ENCODE measurements at places on chromosomes 11 and 22.

GRCh38 chr11:29627541-29627940 is 389.3 kb downstream of the KCNA4 start:
- no peak for DNase-seq

DNA sequence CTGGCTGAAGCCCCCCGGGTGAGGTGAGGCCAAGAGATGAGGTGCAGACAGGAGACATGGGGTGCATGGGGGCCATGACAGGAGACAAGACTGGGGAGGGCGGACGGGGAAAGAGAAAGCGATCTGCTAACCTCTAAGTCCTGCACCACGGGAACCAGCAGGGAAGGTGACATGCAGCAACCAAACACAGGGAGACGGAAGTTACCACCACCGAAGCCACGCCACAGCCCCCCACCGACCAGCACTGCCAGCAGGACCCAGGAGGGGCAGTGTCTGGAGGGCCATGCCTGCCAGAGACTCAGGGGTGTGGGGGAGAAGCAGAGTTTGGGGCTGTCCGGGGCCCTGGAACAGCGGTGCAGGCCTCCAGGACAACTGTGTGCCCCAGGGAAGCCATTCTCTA is 14.1 kb upstream of the RASL10A start:
- DNase-seq = no peak

- no peak for DNase-seq
Measured at GRCh38 chr11:66002648-66003225, 434 bp downstream of the BANF1 start.

DNA sequence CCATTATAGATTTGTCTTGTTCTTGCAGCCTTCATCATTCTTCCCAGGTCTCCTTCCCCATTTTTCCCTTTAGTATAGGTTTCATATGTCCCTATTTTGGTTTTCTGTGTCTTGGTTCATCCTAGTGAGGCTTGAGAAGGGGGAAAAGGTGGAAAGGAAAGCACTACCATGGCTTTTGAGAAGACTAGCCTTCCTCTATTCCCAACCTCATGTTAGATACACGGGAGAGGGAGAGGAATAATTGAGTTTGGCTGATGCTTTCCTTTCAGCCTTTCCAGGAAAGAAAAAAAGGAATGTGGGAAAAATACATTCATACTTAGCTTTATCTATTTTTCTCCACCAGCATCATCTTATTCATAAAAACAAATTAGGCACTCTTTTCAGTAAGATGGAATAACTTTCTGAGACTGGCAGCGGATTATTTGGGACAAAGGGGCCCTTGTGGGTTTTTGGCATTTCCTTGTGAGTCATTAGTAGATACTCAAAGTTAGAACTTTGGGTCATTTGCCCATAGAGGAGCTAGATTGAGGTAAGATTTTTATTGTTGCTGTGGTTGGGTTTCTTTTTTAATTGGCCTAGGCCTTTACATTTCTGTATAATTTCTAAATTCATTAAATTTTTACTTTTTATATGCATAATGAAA is 23.8 kb downstream of the CAPRIN1 start:
- no peak for DNase-seq

DNA sequence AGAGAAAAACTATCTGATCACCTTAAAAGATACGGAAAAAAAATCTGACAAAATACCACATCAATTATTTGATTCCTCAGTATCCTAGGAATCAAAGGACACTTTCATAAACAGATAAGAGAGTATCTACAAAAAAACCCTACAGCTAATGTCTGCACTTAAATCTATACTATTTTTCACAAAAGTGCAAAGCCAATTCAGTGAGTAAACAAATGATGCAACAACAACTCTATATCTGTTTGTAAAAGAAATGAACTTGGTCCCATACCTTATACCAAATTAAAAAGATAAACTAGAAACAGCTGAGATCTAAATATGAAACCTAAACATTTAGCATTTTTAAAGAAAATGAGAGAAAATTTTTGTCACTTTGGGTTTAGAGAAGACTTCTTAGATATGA is 263.8 kb downstream of the SWAP70 start:
- no peak for DNase-seq

DNA sequence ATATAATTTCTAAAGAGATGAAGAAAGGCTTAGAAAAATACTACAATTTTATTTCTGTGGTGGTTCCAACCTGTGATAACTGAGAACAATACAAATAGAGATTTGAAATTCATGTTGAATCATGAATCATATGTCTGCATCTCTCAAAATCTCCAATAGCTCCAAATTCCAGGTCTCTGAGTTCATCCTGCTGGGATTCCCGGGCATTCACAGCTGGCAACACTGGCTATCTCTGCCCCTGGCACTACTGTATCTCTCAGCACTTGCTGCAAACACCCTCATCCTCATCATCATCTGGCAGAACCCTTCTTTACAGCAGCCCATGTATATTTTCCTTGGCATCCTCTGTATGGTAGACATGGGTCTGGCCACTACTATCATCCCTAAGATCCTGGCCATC is at the start of gene OR56B1:
Gene OR56B1, plus strand, starts transcription at position 53 of the 400 bp plus-strand sequence. Its CDS starts 69 bp downstream, at position 122.
- no peak for DNase-seq

DNA sequence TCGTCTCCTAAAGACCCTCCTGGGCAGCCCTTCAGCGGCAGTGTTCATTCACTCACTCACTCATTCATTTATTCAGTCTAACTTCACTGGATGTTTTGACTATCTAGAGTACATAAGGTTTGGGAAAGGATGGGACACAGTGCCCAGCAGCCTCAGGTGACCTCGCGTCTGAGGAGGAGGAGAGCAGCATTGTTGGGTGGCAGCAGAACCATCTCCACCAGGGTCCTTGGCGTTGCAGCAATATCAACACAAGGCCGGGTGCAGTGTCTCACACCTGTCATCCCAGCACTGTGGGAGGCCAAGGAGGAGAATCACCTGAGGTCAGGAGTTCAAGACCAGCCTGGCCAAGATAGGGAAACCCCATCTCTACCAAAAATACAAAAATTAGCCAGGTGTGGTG is 408.0 kb downstream of the BRD1 start:
- no peak for DNase-seq

GRCh38 chr11:119531056-119531455 is 108.1 kb upstream of the THY1 start:
- no peak for DNase-seq

DNA sequence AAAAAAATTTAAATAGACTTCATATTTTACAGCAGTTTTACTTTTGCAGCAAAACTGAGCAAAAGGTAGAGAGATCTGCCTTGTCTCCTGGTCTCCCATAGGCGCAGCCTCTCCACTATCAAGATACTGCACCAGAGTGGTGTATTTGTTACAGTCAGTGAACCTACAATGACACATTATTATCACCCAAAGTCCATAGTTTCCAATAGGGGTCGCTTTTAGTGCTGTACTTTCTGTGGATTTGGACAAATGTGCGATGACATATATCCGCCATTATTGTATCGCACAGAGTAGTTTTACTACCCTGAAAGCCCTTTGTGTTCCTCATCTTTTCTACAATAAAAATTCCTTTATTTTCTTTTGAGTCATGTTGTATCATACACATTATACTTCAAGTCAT is 153.2 kb upstream of the CCDC179 start:
- DNase-seq = no peak

- no peak for DNase-seq
Measured at GRCh38 chr11:27653990-27654758, 46.1 kb downstream of the BDNF start.

DNA sequence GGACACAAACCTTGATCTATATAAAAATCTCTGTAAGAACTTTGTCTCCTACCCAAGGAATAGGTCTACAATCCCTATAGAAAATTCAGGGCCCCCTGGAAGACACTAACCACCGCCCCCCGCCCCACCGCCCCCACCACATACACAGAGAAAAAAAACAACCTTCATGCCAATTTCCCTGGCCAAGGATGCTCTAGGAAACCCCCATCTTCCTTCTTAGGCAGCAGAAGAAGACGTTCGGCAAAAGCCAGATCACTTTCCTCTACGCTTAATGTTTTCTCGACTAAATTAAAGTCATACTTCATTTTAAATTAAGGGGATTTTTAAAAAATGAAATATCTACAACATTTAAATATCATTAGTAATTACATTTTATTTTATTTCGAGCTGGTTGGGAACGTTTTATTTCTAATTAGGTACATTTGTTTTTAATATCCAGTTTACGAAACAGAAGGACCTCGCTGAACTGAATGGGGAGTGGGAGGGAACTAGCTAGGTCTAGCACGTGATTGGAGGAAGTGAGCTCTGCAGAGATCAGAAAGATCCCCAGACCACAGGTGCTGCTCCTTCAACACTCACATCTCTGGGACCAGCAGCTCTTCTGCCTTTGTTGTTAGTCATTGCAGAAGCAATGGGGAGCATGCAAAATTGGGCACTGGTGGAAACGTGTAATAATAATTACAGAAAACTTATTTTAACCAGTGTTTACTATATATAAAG is 472.3 kb downstream of the MN1 start:
- DNase-seq = no peak

GRCh38 chr11:11416917-11417316 is 63.9 kb upstream of the CSNK2A3 start:
- DNase-seq = no peak

GRCh38 chr11:77409046-77409445 is 64.8 kb downstream of the PAK1 start:
- no peak for DNase-seq

DNA sequence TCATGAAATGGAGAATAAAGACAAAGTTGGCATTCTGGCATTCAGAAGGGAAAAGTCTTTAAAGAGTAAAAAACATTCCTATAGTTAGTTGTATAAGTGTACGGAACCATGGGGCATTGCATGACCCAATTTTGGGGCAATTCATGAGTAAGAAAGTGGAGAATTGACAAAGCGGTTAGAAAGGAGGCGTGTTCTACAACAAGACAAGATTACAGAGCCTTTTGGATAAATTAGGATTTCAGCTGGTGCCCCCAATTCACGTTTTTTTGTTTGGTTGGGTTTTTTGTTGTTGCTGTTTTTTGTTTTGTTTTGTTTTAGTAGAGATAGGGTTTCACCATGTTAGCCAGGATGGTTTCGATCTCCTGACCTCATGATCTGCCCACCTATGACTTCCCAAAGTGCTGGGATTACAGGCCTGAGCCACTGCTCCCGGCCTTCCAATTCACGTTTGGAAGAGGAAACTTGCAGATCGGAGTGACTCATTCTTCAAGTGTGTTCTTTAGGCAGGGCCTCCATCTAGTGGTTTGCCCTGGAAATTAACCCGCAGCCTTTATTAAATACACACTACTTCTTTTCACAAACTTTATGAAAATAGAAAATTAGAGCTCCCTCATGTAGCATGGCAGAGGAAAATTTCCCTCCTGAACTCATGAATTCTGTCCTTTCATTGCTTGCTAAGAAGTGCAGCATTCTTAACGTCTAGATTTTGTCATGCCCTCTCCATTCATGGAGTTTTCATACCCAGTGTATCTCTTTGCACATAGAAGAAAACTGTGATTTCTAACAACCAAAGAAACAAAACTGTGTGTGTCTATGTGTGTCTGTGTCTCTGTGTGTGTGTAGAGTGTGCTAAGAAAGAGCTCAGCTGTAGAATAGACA is 118.1 kb downstream of the BBOX1 start:
- DNase-seq = no peak

DNA sequence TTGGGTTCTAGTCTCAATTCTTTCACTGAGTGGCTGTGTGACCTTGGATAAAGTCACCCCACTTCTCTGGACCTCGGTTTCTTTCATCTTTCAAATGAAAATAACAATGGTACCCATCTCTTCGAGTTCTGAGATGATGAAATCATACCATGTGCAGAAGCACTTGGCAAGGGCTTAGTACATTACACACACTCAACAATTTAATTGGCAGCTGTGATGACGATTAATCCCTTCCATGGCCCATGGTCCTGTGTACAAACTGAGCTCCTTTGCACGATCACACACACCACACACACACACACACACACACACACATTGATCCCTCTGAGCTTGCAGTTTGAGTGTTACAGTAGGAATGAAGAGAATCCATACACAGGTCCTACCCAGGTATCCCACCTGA is 103.4 kb upstream of the ASPHD2 start:
- no peak for DNase-seq

DNA sequence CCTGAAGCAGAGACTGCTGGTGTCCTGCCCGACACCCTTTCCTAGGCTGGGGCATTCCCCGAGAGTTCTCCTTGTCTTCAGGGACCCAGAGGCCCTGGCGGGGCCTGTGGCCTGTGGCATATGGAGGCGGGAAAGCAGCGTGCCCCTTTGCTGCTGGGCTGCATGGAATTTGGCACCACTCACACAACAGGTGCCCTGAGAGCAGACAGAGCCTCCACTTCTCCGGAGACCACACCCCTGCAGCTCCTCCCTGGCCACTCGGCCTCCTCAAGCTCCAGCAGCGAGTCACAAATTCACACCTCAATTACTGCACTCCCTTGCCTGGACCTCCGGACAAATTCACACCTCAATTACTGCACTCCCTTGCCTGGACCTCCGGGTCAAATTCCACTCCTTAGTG is 1375.2 kb downstream of the TBC1D22A start:
- no peak for DNase-seq

- DNase-seq = no peak
Measured at GRCh38 chr11:11427542-11427941, 74.5 kb upstream of the CSNK2A3 start.

- no peak for DNase-seq
Measured at GRCh38 chr11:877565-877964, 33.0 kb downstream of the CHID1 start.

- DNase-seq = no peak
Measured at GRCh38 chr11:92224054-92224406, 588 bp upstream of the FAT3 start.

- no peak for DNase-seq
Measured at GRCh38 chr11:45997599-45997998, 75.1 kb downstream of the LARGE2 start.

GRCh38 chr11:112863305-112863704 is 97.9 kb upstream of the NCAM1 start:
- DNase-seq = no peak

- DNase-seq = no peak
Measured at GRCh38 chr22:32218470-32218869, 13.6 kb upstream of the RFPL2 start.

- no peak for DNase-seq
Measured at GRCh38 chr22:47598864-47599263, 836.4 kb downstream of the TBC1D22A start.

- DNase-seq = no peak
Measured at GRCh38 chr22:30185549-30185948, 61.0 kb downstream of the LIF start.

DNA sequence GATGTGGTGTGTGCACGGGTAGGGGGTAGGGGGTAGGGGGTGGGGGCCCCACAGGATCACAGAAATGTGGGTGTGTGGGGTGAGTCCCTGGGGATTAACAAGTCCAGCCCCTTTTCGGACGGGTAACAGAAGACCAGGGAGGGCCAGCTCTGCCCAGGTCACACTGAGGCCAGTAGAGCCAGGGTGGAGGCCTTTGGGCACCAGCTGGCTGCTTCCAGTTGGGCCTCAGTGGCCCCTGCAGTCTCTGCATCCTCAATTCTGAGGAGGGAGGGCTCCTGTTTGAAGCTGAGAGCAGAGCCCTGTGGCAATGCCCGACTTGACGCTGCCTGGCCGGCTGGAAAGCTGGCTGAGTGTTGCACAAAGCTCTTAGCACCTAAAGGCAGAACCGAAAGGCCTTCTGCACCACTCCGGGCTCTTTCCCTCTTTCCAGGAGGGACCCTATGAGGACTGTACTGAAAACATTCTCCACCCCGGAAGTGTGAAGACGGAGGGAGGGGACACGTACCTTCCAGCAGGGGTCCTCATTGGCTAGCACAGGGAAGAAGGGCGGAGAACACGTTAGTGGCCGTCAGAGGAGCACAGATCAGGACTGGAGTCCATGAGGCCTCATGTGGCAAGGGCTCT is 120.4 kb downstream of the PHF21B start:
- DNase-seq = no peak

Data from GOT3 (cell line).